Smooth muscle cell of the pulmonary artery (primary cell): ENCODE measurements at places on chromosomes 12 and 14. TPM values are rescaled to one million over a fixed set of nuclear protein-coding genes. Genes with fewer than 3 reads are reported as not detected.

Gene CPM
- total RNA-seq, result 3.7 and 5.9 TPM in 2 replicates

Gene RASSF9
- 1.5 and 3.9 TPM in 2 replicates for total RNA-seq

Gene GARIN6
- not detected in 2 replicates for total RNA-seq

Gene PRKD1
- total RNA-seq, result 15.4 and 40.5 TPM in 2 replicates

Gene WASHC3
- total RNA-seq, result 63.5 and 90.7 TPM in 2 replicates

Gene TCHP
- 5.9 and 8.9 TPM in 2 replicates for total RNA-seq

Gene TAS2R20
- 3.8 and 7.2 TPM in 2 replicates for total RNA-seq

Gene MSI1
- 0.20 TPM in 1 of 2 replicates, not detected in the other for total RNA-seq

Gene PTPRR
- 0.78 and 0.92 TPM in 2 replicates for total RNA-seq

Gene ANG
- 6.8 and 8.1 TPM in 2 replicates for total RNA-seq

Gene PZP
- total RNA-seq, result not detected in 2 replicates

Gene EEF1AKMT3
- total RNA-seq, result 6.1 and 10.7 TPM in 2 replicates
